ENCODE measurements at places on chromosomes 4 and X.
A peak's percentile ranks its signal among the peaks of the same experiment; 100 is the strongest.

DNA sequence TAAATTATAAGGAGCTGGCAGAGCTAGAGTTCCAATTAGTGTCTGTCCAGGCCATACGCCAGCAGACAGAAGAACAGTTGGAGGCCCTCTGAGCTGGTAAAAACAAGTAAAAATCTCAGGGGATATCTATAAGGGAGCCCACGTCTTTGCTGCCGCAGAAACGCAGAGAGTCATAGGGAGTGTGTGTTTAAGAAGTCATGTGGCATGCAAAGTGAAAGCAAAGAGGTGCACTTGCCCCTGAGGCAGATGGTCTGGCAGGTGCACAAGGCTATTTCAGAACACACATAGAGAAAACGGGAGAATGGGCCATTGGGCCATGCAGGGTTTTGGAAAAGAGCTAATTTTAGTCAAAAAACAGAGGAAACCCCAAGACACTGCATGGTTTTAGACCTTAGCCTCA, 92.7 kb downstream of the NAP1L3 start:
- no peak for DNase-seq

- no peak for DNase-seq
Observed at GRCh38 chr4:66963084-66963483, 582.2 kb downstream of the CENPC start.

DNA sequence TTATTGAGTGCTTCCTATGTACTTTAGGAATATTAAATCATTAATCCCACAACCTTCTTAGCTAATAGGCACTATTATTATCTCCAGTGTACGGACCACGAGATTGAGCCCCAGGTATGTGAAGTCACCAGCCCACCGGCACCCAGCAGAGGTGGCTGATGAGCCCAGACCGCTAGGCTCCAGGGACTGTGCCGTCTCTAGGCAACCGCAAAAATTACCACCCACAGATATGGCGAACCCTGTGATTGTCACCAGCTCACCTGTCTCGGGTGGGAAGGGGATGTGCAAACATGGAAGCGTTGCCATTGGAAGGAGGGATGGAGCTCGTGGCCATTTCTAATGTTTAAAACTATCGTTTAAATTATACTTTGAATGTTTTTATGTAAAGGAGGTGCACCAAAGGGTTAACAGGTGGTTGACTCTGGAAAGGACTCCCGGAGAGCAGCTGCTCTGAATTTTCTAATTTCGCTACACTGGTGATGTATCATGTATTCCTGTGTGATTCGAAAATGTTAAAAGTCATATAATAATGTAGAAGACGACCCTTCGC, 21.0 kb upstream of the JAKMIP1 start:
- DNase-seq = no peak

- peak; percentile 65 for DNase-seq
Observed at GRCh38 chr4:152679414-152680281, at the start of gene TMEM154. Gene TMEM154, minus strand, starts transcription at chr4:152679997. Its CDS starts 64 bp downstream, at chr4:152679933.

DNA sequence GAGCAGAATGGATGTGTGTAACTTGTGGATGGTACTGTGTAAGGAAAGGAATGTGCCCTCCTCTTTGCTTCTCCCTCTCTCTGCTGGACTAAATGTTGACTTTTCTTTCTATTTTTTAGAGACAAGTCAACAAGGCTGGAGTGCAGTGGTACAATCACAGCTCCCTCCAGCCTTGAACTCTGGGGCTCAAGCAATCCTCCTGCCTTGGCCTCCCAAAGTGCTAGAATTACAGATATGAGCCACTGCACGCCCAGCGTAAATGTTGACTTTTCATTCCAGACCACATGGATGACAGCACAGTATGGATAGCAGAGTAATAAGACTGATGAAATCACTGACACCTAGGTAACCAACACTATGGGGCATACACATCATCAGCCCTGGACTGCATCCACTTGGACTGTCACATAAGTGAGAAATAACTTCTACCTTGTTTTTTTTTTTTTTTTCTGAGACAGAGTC, 5.1 kb upstream of the RPS3A start:
- no peak for DNase-seq

- peak; percentile 62 for DNase-seq
Observed at GRCh38 chr4:15920723-15921591, 17.6 kb downstream of the FGFBP1 start.

DNA sequence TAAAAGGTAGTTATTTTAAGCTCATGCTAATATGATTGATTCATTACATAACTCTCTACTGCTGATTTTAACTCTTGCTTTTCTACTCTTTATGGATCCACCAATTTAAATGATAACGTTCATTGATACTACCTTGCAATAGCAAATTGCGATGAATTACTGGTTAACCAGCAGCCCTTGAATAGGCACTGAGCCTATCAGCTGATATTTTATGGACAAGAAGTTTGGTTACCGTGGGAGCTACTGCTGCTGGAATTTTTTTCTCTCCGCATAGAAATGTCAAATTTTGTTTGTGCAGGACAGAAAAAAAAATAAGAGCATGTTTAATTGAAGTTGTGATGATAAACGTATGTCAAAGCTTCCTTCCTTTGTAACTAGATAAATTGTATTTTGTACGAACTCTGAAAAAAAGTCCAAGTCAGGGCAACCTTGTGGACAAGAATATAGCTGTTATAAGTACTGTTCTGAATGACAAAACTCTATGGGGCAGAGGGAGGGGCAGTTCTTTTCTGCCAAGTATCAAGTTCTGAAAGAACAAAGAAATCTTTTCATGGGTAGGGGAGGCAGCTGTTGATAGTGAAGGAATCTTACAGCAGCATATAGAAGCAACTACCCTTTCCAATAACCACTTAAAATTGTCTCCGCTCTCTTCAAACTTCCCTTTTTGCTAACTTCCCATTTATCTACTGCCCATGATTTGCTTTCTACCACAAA, 434.9 kb upstream of the PABPC4L start:
- DNase-seq = no peak

DNA sequence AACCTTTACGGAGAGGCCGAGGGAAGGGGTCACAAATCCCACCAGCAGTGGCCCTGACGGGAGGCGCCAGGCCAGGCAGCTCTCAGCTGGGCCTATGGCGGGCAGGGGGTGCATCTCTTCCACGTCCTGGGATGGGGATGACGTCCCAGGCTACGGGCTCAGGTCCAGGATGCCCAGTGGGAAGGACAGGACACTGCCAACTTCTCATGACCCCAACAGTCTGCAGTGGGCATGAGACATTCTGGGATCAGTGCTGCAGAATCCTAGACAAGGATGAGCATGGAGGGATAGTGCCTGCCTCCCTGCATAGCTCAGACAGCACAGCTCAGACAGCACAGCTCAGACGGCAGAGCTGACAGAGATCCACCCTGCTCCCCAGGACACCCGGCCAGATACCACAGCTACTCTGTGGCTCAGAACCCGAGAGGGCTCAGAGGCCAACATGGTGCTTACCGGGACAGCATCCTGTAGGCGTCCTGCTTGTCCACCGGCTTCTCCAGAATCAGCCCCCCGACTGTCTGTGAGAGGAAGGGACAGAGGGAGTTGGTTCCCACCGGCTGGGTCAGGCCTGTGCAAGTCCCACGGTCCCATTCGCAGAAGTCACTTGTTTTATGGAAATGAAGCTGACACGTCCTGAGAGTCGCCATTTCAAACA, 17.3 kb downstream of the ASMTL start:
- DNase-seq = no peak

GRCh38 chr4:151728006-151728405, 32.8 kb downstream of the GATB start:
- no peak for DNase-seq

DNA sequence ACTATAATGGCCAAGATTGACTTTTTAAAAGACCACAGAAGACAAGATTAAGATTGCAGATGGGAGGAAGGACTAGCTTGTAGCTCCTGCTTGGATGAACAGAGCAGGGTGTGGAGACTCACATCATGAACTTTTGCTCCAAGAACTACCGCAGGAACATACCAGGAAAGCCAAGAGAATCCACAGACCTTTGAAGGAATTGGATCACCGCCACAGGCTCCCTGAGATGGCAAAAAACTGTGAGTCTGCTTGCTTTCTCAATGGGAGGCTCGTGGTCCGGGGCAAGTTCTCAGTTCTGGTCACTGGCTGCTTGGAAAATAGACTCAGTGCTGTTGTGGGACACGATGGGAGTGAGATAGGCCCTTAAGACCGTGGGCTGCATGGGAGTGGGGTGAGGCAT, 276.6 kb downstream of the CCSER1 start:
- DNase-seq = peak; percentile 9

DNA sequence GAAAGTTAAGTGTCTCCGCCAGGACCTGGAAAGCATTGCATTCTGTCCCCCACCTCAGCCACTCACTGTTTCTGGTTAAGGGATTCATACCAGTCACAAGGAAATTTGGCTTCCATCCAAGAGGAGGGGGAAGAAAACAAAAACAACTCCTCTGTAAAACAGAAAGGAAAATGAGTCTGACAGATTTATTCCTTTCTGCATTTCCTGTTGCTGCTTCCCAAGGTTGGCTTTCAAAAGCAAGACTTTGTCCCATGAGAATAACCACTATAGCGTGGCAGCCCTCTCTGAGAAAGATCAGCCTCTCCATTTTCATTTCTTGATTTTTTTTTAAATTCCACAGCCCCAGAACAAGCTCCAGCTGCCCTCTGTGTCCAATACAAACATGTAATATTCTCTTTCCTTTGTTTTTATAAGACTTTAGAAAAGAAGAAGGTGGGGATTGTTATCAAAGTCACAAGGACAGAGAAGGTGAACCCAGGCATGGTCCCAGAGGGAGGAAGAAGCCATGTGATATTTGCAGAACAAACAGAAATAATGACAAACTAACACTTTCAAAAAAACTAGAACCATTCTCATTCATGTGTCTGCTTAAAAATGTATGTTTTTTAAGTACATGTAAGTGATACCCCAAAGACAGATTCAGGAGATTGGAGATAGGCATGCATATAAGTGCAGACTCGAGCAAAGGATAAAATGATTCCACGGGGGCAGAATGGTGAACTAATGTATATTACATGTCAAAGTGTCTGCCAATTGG, 90.7 kb upstream of the DCLK2 start:
- no peak for DNase-seq

DNA sequence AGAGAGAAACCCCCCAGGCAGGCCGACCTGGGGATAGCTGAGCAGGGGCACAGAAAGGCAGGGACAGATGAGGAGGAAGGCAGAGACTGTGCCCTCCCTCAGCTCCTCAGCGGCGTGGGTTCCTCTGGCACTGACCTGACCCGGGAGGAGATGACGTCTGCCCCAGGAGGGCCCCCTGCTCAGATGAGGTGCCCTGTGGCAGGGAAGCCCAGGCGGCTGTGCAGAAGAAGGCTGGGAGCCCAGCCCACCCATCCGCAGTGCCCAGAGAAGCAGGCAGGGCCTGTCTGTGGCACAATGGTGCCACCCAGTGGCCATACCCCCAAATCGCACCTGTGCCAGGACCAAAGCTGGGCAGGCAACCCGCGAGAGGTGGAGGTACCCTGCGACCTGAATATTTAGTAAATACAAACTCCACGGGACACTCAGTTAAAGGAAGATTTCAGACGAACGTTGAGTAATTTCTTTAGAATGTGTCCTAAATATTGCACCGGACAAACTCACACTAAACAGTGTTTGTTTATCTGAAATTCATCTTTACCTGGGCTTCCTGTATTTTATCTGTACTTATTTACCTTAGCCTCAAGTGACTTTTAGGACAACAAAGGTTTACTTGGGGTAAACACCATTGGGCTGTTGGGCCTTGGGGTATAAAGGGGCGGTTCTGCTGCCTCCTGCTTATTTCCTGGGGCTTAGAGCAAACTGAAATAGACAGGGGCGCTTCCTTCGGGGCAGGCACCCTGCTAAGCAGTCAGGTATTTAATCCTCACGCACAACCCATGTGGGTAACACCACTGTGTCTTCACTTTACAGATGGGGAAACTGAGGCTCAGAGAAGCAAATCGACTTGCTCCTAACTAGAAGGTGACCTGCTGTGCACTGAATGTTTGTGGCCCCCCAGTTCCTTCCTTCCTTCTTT, 46.5 kb upstream of the HMX1 start:
- DNase-seq = peak; percentile 76

DNA sequence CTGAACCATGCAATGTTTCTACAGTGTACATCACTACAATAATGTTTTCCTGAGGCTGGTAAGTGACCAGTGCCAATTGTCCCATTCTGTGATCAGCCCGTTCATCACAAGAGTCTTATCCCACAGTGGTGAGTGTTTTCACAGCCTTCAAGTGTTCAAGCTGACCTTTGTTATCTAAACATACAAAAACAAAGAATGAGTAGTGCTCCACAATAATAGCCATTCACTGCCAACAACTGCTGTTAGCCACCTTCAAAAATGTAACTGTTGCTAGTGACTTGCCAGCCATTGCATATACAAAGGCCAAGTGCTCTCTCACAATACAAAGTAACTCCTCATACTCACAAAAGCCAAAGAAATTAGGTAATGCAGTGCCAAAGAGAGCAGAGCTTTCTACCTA, 1084.1 kb downstream of the FAM133A start:
- no peak for DNase-seq

GRCh38 chrX:43657671-43658070, 1.6 kb downstream of the MAOA start:
- no peak for DNase-seq

- DNase-seq = peak; percentile 61
Observed at GRCh38 chr4:37767546-37767945, 58.9 kb upstream of the PGM2 start.

GRCh38 chr4:121112530-121112929, 40.2 kb upstream of the NDNF start:
- no peak for DNase-seq

- no peak for DNase-seq
Observed at GRCh38 chrX:94123062-94123461, 449.1 kb downstream of the FAM133A start.

GRCh38 chrX:649166-649565, 18.6 kb downstream of the SHOX start:
- DNase-seq = no peak

DNA sequence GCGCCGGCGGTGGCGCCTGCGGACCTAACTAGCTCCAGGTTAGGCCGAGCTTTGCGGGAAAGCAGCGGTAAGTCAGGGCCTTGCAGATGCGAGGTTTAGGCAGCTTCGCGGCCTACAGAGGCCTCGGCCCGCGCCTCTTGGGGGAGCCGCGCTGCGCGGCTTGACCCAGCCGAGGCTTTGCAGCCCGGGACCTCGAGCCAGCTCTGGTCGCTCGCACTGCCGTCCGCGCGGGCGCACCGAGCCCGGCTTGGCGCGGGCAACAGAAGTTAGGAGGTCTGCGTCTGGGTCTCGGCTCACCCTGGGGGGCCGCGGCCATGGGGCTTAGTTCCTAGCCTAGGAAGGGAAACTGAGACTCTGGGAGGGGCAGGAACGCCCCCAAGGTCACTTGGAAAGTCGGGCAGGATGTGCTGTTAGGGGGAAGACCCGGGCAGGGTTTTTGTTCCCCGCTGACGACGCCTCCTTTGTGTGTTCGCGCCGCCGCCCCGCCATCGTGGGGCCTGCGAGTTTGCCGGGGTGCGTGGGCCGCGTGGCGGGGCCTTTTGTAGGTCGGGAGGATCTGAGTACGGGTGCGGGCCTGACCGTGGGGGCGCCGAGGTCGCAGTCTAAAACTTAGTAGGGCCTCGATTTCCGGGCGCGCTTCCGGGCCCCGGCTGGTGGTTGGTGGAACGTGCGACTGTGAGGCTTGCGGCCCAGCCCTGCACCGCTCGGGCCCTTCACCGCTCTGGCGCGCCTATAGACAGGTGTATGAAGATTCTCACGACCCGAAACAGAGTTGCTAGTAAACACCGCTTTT, 482 bp downstream of the RNF4 start:
- peak; percentile 48 for DNase-seq

GRCh38 chr4:121255986-121256750, 92.0 kb upstream of the TNIP3 start:
- DNase-seq = peak; percentile 68

- DNase-seq = no peak
Observed at GRCh38 chrX:41108463-41109205, 23.4 kb downstream of the USP9X start.

GRCh38 chrX:16436348-16437188, 213.4 kb upstream of the S100G start:
- peak; percentile 35 for DNase-seq

- no peak for DNase-seq
Observed at GRCh38 chr4:130110770-130111169, 1014.8 kb downstream of the C4orf33 start.

Measured in urothelium cell line (cell line).